ENCODE measurements at places on chromosomes 1 and 21.

GRCh38 chr1:153404768-153405167 is 11.6 kb upstream of the S100A7A start:
- no peak for DNase-seq

DNA sequence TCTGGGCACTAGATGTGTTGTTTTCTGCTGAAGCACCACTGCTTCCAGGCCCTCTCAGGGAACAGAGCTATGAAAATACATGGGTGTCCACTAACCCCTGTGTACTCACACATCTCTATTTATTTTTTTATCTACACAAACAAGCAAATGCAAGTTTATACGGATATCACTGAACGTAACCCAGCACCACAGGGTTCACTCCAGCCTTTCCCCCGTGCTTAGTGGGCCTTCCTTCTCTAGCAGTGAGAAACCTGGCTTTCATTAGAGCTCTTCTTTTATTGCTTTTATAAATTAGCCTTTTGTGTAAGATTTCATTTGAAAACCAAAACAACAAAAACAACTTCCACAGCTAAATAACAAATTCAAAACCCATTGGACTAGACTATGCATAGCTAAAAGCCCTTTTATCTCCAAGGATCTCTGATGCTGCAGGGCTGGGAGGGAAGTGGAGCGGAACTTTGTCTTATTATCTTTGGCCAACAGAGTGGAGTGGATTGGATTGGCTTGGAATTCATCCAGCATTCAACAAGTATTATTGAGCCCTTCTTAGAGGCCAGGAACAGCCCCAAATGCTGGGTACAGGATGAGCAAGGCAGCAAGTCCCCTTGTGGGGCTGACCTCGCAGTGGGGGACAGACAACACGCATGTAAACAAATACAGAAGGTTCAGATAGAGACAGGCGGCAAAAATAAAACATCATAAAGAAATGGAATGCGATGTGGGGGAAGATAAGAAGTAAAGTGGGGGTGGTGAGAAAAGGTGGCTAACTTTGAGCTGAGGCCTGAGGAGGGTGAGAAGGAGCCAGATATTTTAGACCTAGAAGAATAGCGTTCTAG is 371.8 kb upstream of the POU3F1 start:
- DNase-seq, result no peak

GRCh38 chr1:33060579-33061083 is 20.3 kb upstream of the AZIN2 start:
- no peak for DNase-seq

DNA sequence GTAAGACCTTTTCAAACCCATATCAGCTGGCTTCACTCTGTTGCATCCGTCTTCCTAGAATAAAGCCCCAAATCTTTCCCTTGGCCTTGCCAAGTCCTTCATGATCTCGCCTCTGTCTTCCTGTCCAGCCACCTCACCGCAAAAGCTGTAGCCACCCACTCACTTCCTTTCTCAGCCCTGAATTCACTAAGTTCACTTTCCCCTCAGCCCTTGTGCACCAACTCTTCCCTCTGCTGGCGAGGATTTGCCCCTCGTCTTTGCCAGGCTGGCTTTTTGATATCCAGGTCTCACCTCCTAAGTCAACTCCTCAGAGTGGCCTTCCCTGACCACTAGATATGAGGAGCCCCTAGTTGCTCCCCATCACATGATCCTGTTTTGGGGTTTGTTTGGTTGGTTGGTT is 3.9 kb upstream of the COL16A1 start:
- no peak for DNase-seq

- no peak for DNase-seq
Measured at GRCh38 chr1:170664093-170664827, at the start of gene PRRX1. Gene PRRX1, plus strand, starts transcription at chr1:170664131. Its CDS starts 88 bp downstream, at chr1:170664219.

- DNase-seq, result no peak
Measured at GRCh38 chr1:210857146-210857663, 276.7 kb downstream of the KCNH1 start.

DNA sequence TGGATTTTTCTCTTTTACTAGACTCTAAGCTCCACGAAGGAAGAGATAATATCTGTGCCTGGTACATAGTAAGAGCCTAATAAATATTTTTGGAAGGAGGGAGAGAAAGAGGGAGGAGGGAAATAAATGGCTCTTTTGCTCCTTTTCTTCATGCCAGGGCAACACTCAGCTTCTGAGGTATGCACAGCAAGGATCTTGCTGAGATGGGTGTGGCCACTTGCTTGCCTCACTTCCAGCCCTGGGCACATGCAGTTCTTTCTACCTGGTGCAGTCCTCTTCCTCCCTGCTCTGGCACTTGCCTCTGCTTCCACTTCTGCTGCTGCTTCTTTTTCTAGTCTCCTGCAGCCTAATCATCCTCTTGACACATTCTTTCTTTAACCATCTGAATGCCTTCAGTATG is 148.1 kb downstream of the FGGY start:
- no peak for DNase-seq

- DNase-seq, result no peak
Measured at GRCh38 chr1:30601316-30602085, 121.9 kb downstream of the MATN1 start.

DNA sequence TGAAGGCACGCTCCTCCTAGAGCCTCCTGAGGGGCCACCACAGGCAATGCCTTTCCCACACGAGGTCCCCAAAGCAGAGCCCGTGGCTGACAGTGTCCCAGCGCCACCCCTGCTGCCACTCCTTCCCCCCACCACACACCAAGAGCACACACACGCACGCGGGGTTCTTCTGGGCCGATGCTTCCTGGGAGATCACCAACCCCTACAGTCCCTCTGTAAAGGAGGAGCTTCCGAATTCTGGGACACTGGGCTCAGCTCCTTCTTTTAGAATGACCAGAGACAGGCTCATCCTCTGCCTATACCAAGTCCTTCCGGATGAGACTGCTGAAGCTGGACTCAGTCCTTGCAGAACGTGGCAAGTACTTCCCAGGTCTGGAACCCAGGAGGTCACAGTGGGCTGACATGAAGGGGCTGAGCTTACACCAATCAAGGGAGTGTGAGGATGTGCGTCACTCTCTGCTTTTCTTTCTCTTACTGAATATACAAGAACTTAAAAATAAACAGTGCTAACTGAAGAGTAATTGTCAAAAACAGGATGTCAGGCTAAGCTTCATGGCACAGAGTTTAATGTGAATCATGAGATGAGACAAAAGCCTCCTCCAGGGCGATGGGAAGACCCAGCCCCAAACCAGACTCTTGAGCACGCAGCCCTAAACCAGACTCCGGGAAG is 12.7 kb downstream of the SSU72 start:
- no peak for DNase-seq

DNA sequence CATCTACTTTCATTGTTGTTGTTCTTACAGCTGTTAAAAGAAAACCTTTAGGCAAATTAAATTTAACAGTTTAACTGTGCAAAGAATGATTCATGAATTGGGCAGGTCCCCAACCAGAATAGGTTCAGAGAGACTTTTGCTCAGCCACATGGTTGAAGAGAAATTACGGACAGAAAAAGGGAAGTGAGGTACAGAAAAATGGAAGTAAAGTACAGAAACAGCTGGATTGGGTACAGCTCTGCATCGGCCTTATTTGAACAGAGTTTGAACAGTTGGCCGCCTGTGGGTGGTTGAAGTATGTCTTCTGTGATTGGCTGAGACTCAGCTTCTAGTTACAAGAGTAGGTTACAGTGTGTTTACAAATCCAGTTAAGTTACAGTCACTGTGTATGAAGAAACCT is 210.1 kb downstream of the FGGY start:
- no peak for DNase-seq

DNA sequence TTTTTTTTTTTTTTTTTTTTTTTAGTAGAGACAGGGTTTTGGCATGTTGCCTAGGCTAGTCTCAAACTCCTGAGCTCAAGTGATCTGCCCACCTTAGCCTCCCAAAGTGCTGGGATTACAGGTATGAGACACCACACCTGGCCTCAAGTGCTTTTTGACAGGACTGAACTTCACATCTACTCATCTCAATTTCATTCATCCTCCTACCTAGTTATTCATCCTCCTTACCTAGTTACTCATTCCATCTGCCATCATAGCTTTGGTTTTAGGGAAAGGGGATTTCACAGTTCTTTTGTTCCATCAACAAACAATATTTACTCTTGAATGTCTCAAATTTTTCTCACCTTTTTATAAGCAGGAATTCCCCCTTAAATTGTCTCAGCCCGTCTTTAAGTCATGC is 38.6 kb upstream of the RALGPS2 start:
- DNase-seq, result no peak

DNA sequence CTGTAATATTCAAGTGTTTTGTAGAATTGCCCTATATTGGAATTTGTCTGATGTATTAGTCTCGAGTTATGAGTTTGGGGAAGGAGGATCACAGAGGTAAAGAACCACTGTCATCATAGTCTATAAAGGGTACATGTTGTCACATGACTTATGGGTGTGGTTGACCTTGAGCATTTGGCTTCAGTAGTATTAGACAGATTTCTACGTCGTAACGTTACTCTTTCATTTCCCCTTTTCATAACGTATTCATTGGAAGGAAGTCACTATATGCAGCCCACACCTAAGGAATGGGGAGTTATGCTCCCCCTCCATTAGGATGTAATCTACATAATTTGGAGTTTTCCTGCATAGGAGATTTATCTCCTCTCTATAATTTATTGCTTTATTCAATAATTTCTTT is 110.1 kb upstream of the VAV3 start:
- DNase-seq, result no peak

- DNase-seq, result no peak
Measured at GRCh38 chr1:228987286-228987685, 252.0 kb downstream of the RHOU start.

DNA sequence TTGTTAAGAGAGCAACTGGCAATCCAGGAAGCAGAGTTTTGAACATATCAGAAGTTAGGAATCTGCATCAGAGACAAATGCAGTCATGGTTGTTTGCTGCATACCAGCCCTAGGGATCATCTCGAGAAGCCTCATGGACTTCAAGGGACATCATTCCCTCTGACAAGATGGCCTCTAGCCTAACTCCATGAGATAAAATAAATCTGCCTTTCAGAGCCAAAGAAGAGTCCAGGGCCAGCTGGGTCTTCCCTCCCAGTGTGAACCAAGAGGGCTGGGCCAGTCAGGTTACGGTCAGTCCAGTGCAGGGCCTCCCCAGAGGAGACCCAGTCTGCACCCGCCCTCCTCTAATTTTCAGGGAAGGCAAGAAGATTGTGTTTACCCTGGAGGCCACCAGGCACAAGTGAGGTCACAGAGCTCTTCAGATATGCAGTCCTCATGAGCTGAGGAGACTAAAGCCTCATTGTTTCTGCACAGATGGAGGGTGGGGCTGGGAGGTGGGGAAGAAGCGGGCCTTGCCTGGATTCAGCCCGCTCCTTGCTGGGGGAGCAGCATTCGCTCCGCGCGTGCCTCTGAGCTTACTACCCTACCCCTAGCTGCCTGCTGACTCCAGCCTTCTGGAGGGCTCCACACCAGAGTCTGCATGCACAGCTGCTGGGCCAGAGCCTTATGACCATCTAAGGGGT is 52.8 kb downstream of the CAPN2 start:
- no peak for DNase-seq

- no peak for DNase-seq
Measured at GRCh38 chr1:202150602-202151001, 6.1 kb upstream of the ARL8A start.

GRCh38 chr1:201014816-201015200 is 8.7 kb downstream of the KIF21B start:
- no peak for DNase-seq

DNA sequence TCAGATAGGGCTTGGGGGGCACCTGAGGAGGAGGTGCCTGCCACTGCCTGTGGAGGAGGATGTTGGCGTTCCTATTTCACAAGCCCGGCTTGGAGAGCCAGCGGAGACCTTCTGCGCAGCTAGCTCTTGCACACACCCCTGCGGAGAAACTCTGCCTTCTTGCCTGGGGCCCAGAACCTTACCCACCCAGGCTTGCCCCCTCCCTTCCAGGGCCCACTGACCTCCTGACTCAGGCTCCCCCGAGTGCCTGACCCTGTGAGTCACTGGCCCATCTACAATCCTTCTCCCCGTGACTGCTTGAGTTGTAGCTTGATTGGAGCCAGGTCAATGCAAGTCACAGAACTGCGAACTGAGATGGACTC is 3.4 kb downstream of the HES2 start:
- DNase-seq, result no peak

- DNase-seq, result no peak
Measured at GRCh38 chr1:21115098-21115760, 61.5 kb downstream of the EIF4G3 start.

- peak; percentile 59 for DNase-seq
Measured at GRCh38 chr1:110007046-110007830, 22.7 kb downstream of the AHCYL1 start.

DNA sequence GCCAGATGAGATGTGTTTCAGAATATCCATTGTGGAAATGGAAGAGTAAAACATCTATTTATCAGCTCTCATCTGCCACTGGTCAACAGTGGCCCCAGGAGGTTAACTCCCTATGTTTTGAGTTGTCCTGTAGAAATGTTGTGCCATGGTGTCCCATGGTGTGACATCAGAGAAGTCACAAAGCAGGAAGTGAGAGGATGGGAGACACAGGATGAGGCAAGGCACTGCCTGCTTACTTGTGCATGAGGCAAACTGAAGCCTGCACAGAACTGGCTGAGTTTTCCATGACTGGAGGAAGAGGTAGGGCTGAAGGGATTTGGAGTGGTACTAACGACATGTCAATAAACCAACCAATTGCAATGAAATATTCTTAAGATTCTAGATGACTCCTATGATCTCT is 131.5 kb upstream of the ZNF644 start:
- no peak for DNase-seq

GRCh38 chr1:156246781-156247459 is 936 bp downstream of the PAQR6 start:
- no peak for DNase-seq

DNA sequence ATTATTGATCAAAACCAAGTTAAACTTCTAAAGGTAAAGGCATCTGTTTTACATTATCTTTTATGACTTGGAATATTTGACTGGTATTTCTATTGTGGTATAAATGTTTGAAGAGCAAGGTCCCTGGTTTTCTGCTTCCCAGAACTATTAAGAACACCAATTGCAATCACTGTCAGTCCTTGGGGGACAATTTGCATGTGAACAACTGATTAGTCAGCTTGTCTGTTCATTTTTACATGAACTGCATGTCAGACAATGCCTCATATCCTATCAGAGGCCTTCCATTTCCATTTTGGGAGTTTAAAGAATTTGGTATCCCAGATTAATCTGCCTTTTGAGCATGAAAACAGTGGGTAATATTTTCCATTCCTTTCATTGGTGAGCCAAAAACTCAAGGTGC is 654.9 kb upstream of the USP24 start:
- no peak for DNase-seq

DNA sequence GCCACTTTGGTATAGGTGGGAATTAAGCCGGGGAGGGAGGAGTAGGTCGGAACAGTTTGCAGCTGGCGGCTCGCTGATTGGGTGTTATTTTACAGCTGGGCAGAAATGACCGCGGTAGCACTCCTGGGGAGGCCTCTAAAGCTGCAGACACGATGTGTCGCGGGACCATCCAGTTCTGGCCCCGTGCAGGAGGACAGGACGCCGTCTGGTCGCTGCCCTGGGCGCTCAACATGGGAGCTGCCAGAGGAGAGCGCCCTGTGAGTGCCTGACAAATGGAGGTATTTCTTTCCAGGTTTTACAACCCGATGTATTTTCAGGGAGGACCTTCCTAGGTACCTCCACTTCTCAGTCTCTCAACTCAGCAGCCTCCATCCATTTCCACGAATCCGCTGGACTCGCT is 46.2 kb downstream of the CDC7 start:
- DNase-seq, result no peak

All from LNCaP clone FGC (cell line).